ENCODE measurements at places on chromosomes 5 and 9.

- no peak for DNase-seq
Measured at GRCh38 chr9:5122516-5122915, 62.9 kb downstream of the INSL6 start.

GRCh38 chr5:1554410-1554967 lies 30.7 kb upstream of the LPCAT1 start:
- DNase-seq = no peak

DNA sequence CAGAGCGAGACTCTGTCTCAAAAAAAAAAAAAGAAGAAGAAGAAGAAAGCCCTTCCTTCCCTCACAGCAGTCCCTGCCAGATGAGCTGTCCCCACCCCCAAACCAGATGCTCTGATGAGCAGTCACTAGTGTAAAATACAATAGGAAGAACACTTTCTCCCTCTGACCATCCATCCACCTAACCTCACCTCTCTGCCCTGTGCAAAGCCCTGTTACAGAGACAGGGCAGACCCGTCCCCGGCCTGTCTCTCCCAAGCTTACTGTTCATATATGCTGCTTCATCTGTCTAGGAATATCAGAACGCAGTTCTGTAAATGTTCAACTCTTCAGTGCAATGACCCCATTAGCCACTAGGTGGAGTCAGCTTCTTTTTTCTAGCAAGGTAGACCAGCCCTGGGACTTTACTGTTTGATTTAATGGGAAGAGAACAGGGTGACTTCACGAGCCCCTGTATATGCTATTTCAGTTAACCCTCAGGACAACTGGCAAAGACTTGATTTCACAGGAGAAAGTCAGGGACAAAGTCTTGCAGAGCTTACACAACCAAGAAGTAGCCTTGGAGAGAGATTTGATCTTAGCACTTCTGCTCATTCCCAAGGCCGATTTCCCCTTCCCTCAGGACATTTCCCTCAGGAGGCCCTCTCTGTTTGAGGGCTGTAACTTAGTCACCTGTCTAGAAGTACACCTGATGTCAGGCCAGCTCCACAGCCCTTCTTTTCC lies 14.9 kb upstream of the FGFR4 start:
- DNase-seq = peak; percentile 77

DNA sequence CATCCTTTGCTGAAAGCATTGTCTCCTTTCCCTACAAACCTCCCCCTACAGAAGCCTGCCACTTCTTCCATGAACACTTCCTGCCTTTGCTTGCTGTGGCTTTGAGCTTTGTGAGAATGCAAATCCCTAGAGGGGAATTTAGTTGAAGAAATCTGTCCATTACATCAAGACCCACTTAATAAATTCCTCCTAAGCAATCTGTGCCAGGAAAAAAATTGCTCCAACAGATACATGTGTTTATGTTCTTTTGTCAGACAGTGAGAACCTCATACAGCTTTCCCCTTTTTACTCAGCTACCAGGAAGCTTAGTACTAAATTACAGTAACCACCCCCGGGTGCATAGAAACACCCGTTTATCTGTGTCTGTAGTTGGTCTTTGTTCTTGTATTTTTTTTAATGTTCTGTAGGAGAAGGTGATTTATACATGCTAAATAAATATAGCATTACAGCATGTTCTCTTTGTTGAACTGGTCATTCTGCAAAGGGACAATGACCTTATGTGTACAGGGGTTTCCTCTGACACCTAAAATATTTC lies 43.9 kb downstream of the SH3TC2 start:
- no peak for DNase-seq

- DNase-seq = peak; percentile 11
Measured at GRCh38 chr9:93117924-93118862, 15.9 kb downstream of the NINJ1 start.

DNA sequence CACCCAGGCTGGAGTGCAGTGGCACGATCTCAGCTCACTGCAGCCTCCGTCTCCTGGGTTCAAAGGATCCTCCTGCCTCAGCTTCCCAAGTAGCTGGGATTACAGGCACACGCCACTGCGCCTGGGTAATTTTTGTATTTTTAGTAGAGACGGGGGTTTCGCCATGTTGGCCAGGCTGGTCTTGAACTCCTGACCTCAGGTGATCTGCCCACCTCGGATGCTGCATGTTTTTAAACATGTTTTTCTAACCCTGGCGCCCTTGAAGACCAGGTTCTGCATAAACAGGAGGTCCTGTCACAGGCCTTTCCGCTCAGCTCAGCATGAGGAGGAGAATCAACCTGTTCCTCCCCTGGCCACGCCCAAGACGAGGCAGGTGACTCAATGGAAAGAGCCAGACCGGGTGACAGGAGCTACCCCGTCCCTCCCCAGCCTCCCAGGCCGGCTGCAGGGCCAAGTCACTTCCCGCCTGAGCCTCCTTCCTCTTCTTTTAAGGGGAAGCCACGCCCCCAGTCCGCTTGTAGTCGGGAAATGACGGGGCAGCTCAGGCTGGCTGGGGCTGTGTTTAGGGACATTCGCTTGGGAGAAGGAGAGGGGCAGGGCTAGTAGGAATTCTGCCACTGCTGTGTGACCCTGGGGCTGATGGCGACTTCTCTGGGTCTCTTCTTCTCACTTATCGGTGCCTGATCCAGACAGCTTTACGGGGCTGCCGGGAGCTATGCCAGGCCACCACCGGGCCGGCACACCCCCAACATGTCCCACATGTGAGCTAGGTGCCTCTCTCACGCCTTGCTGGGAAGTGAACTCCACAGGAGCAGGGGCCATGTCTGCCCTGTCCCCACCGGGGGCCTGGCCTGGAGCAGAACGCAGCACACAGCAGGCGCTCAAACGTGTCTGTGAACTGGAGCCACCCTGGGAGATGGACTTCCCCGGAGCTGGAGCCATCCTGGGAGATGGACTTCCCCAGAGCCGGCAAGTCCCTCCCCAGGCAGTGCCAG lies 6.1 kb downstream of the NOTCH1 start:
- peak; percentile 90 for DNase-seq

DNA sequence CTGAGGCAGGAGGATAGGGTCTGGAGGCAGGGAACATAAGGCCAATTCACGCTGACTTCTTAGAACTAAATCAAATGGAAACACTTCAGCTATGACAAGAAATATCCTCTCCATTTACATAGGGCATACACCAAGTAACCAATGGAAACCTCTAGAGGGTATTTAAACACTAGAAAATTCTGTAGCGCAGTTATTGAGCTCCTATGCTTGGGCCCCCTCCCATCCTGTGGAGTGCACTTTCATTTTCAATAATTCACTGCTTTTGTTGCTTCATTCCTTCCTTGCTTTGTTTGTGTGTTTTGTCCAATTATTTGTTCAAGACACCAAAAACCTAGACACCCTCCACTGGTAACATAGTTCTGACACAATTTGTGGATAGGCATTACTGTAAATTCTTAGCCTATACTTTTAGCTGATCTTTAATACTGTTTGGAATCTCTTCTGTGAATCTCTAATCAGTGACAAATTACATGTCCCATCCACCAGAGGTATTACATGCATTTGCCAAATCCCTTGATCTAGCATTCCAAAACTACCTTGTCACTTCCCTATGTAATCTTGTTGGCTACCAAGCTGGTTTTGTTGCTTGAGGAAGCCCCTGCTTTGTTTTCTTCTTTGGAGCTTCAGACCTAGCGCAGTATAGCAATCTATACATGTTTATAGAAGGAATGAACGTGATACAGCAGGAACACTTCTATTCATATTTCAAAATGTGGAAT lies 61.6 kb downstream of the ST8SIA4 start:
- no peak for DNase-seq

DNA sequence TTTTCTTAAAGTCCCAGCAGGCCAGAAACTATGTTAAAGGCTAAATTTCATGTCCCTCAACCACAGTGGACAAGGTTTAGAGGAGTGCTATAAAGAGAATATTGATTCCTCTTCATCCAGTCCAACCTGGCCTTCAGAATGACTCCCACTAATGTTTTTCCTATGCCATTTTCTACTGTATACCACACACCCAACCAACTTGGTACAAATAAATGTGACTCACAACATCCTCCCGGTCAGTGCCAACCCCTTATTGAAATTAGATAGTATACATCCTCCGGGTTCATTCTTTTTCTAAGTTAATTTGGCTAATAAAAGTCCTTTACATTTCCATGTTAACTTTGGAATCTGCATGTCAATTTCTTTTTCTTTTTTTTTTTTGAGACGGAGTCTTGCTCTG lies 215.1 kb downstream of the TSSK1B start:
- no peak for DNase-seq

DNA sequence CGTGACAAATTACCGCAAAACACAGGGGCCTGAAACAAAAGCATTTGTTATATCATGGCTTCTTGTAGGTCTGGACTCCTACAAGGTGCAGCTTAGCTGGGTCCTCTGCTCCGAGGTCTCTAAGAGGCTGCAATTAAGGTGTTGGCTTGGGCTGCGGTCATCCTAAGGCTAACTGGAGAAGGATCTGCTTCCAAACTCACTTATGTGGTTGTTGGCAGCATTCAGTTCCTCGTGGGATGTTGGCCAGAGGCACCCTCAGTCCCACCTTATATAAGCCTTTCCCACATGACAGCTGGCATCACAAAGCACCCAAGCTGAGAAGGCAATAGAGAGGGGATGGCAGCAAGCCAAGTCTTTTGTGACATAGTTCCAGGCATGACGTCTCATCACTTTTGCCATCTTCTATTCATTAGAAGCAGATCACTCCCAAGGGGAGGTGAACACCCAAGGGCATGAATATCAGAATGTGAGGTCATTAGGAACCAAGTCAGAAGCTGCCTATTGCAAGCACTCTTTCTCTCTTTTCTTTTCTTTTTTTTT lies 47.9 kb upstream of the ZBTB43 start:
- DNase-seq = no peak

DNA sequence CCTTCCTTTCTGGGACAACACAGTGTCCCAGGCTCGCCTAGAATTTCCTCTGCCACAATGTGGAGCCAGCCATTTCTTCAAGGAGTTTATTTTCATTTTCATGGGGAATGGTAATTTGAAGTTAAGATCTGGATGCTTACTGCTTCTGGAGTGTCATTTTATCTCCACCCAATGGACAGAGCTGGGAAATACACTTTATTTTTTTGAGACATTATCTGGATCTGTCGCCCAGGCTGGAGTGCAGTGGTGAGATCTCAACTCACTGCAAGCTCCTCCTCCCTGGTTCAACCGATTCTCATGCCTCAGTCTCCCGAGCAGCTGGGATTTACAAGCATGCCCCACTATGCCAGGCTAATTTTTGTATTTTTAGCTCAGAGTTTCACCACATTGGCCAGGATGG lies 12.7 kb upstream of the THG1L start:
- DNase-seq = peak; percentile 67

- DNase-seq = no peak
Measured at GRCh38 chr5:111398013-111398412, 114.3 kb downstream of the STARD4 start.

DNA sequence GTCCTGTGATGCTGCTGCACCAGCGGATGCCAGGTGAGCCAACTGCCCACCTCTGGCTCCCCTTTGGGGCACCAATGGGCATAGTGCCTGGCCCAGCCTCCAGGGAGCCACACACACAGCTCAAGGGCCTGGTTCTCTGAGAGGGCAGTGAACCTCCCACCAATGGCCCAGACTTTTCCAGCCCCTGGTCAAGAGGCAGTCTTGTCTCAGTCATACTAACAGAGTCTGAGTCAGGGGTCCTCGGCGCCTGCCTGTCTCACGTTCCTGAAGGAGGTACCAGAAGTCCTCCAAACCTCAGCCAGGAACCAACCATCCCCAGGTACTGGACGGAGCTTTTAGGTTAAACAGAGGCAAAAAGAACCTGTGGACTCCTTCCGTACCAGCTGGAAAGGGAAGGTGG lies 121.1 kb downstream of the C5orf15 start:
- DNase-seq = no peak

GRCh38 chr5:77329664-77330430 lies 119.4 kb downstream of the PDE8B start:
- DNase-seq = no peak

- no peak for DNase-seq
Measured at GRCh38 chr5:42059291-42059690, 134.2 kb downstream of the FBXO4 start.

DNA sequence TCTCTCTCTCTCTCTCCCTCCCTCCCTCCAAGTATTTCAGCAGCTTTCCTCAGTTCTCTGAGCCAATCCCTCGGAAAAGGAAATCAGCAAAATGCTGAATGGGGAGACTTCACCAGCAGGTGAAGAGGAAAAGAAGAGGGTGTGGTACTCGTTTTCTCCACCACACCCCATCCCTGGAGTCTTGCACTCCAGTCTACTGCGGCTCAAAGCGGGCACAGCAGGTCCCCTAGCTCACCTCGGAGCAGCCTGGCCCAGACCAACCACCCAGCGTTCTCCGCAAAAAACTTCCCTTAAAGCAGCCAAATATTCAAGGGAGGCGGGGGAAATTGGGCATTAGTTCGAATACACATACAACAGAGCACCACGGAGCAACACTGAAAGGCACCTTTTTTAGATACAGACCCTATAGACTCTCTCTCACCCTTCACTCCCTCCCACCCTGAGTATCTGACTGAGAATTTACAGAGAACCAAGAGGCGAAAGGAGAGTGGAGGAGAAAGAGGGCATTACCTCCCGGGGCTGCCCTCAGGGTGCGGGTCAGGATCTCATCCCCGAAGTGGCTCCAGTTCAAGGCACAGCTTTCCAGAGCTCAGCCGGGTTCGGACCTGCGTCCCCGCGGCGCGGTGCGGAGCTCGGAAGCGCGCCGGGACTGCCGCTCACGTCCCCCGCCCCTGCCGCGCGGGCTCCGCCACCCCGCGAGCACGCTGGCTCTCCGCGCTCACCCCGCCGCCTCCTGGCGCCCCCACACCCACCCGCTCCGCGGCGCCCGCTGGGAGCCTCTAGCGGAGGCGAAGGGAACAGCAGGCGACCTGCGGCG lies 1638.5 kb upstream of the C9orf72 start:
- no peak for DNase-seq

DNA sequence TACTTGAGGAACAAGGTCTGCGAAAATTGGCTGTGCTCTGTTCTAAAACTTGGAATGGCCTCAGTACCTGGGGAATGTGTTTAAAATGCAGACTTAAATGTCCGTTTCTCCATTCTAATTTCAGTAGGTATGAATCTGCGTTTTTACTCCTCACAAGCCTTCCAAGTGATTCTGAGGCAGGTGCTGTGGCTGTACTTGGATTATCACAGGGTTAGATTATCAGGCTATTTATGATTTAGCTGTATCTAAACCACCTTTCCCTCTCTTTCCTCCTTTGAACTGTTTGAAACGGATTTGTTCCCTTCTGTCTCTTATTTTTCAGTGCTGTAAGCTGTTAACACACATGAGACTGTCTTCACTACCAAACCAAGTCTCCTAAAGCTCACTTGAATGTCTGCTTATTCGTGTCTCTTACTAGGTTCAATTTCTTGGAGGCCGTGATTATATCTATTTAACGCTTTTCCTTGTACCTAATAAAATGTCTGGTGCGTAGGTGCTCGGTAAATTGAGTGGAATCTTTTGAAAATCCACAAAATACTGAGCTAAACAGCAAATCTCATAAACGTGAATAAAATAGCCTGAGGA lies 714 bp upstream of the CETN3 start:
- DNase-seq = peak; percentile 6

- no peak for DNase-seq
Measured at GRCh38 chr9:38641985-38642864, 21.8 kb upstream of the ANKRD18A start.

Measured in CD4-positive, alpha-beta T cell treated with Interleukin-4 for 1 hour (primary cell).